Fibroblast of the aortic adventitia (primary cell): ENCODE measurements at places on chromosomes 3 and 15.

DNA sequence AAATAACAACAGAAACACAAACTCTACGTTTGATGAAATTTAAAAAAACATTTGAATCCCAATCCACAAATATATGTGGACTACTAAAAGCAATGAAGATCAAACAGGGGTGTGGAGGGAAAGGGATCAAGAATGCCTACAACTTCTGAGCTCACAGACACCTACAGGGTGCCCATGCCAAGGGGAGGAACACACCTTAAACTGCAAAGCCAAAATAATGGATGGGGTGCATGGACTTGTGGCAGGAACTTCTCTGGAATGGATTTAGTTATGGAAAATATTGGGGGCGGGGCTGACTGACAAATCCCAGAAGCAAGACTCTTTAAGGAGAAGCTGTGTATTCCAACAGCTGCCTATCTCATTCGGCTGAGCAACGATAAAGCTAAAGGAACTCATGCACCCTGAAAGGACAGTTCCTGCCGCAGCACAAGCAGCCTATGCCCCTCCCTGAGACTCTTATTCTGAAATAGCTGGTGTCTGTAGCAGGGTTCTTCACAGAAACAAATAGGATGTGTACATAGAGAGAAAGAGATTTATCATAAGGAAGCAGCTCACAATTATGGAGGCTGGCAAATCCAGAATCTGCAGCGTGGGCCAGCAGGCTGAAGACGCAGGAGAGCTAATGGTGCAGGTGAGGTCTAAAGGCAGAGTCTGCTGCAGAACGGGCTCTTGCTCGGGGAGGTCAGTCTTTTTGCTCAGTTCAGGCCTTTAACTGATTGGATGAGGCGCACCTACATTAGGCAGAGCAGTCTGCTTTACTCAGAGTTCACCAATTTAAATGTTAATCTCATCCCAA, 24.5 kb upstream of the PLA2G4D start:
- DNase-seq: no peak

DNA sequence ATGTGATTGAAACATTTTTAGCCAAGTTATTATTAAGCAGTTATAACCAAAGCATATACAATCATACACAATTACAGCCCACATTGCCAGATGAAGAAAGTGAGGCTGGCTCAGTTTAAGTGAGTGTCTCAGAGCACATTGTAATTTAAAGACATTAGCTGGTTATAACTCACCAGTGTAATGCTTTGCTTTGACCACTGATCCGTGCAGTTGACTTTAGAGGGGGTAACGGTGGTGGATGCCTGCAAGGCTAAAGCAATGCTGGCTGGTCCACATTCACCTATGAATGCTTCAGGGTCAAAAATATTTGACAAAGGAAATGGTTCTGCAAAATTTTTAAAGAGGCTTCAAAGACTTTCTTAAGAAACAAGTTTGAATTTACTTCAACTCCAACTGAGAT, 1.2 kb downstream of the C3orf85 start:
- no peak for DNase-seq

DNA sequence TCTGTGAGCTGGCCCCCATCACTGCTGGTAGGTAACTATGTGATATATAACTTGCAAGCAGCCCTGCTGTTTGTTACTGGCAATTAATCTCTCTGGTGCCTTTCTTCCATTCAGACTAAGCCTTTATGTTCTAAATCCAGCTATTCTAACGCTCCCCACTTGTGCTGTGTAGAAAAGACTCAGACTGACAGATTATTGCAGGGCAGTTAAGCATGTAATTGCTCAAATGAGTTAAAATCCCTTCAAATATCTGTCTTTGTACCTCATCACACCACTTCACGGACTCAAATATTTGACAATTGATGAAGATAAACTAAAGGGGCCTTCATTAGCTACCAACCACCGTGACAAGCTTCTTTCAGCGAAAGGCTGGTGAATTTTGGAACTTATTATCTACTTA, 416.2 kb downstream of the NR2F2 start:
- DNase-seq: no peak

- DNase-seq: no peak
Measured at GRCh38 chr15:88630141-88630721, 8.6 kb upstream of the ISG20 start.

GRCh38 chr3:151307583-151308488, 8.8 kb downstream of the GPR87 start:
- DNase-seq: no peak

DNA sequence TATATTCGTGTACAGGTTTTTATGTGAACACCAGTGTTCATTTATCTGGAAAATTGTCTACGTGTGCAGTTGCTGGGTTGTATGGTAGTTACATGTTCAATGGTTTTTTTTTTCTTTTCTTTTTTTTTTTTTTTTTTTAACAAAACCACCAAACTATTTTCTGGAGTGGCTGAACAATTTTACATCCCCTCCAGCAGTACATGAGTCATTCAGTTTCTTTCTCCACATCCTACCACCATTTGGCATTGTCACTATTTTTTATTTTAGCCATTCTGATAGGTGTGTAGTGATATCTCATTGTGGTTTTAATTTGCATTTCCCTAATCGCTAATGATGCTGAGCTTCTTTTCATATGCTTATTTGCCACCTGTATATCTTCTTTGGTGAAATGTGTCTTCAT, 256.3 kb upstream of the EOMES start:
- peak; percentile 7 for DNase-seq

DNA sequence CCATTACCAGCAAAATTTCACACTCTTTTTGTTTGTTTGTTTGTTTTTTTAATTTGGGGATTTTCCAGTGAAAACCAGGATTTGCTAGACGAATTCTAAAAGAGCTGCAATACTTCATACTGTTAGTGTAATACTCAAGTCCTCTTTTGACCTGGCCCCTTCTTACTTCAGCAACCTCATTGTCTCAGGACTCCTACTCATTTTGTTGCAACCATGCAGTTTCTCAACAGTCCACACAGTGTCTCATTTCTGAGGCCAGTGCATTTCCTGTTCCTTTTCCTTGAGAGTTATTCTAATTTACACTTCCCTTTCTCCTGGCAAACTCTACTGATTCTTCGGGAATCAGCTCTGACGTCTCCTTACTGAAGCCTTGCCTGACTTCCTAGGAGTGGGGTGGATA, 35.6 kb downstream of the NSUN3 start:
- DNase-seq: peak; percentile 25

GRCh38 chr3:137762674-137763593, 1.2 kb upstream of the SOX14 start:
- DNase-seq: no peak

GRCh38 chr3:120652896-120653545, 29.0 kb downstream of the HGD start:
- DNase-seq: no peak

DNA sequence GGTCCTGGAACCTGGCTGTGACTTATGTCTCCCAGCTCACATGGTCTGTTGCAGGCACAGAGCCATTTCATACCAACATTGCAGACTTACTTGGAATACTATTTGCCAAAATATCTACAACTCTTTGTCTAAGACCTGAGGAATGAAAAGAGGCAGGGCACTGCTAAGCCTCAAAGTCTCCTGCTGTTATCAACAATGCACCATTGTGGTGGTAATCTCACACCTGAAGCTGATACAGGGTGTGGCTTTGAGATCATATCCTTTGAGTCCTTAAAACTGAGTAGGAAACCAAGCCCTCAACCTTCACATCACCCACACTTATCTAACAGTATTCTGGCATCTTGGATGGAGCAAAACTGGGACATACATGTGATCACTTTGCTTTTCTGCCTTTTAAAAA, 782.0 kb downstream of the EPHA3 start:
- no peak for DNase-seq

DNA sequence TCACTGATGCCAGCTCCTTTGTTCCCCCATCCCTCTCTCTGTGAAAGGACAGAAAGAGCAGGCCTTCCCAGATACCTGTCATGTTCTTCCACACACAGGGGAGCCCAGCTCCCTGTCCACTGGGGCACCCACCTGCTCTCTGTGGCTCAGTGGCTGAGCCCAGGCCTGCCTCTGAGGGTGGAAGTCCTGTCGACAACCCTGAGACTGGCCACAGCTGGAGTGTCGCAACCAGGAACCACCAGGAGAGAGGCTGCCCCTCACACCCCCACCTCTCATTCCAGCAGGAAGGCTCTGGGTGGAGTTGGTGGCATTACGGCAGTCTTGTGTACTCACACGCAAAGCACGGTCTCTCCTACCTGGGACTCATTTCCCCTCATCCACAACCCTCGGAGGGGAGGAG, 66.3 kb downstream of the MEGF11 start:
- no peak for DNase-seq

GRCh38 chr3:126834596-126835471, 130.8 kb downstream of the CHCHD6 start:
- DNase-seq: no peak

- DNase-seq: peak; percentile 24
Measured at GRCh38 chr15:69484837-69485236, 32.2 kb downstream of the RPLP1 start.

DNA sequence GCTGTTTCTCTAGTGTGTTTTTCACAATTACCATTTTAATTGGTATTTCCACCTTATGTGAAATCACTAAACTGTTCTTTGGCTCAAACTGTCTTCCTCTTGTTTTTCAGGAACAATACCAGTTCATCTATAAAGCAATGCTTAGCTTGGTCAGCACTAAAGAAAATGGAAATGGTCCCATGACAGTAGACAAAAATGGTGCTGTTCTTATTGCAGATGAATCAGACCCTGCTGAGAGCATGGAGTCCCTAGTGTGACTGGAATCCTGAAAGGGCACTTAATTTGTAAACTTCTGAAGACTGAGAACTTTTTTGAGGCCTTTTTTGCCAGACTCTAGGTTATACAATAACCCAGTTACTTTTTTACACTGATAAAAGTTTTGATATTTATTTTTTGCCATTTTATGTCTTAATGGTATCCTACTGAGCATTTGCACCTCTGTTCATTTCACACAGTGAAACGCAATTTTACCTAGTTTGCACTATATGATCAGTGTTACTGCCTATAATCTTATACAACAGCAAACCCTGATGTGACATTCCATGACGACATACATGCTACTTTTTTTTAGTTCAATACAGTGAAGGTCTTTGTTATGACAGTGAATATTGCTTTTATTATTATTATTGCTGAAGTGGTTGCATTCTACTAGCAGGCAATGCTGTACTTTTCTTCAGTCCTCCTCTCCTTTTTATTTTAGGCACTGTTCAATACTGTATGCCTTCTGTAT, 80.1 kb downstream of the FEZF2 start:
- no peak for DNase-seq

DNA sequence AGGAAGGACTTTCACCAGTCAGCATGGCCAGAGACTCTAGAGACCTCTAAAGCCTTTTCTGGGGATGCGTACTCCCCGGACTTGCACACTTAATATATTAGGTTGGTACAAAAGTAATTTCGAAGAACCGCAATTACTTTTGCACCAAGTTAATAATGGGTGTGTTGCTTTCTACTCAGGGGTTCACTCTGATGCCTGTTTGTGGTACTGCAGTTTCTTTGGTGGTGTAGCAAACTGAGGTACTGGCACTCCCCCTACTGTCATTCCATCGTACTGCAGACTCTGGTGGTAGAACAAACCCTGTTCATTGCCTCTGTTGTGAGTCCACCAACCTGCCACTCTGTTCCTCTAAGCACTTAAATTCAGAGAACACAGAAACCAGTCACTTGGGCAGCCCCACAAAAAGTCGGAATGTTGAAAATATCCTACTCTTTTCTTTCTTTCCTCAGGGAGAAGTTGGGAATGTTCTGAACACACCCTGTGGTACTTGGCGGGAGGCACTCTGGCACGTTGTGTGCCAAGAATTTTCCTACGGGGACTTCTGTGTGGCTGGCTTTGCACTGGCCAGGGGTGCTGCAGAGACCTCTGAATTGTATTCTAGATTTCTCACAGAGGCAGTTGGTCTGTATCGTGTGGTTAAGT, 46.3 kb downstream of the GABRG3 start:
- DNase-seq: peak; percentile 45

GRCh38 chr3:44340058-44340395, 1.5 kb downstream of the TCAIM start:
- no peak for DNase-seq
